ENCODE measurements at places on chromosomes 7 and 10.

DNA sequence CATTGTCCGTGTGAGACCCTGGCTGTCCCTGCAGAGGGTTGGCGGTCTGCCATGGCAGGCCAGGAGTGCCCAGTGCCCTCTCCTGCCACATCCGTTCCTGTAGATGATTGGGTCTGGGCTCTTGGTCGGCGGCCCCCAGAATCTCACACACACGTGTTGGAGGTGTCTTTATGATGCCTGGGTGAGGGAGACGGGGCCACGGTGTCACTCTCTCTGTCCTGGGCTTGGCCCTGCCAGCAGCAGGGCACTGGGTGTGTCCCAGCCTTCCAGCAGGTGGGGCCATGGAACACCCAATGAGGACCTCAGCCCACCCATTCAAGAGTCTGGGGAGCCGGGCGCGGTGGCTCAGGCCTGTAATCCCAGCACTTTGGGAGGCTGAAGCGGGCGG is 30.2 kb downstream of the UNC5B start:
- no peak overlapping the region for H3K4me3 ChIP-seq
- no peak for DNase-seq
- H3K4me1 ChIP-seq, result no peaks in the 10 kb centered on the region
- no peaks in the 10 kb centered on the region for H3K36me3 ChIP-seq

DNA sequence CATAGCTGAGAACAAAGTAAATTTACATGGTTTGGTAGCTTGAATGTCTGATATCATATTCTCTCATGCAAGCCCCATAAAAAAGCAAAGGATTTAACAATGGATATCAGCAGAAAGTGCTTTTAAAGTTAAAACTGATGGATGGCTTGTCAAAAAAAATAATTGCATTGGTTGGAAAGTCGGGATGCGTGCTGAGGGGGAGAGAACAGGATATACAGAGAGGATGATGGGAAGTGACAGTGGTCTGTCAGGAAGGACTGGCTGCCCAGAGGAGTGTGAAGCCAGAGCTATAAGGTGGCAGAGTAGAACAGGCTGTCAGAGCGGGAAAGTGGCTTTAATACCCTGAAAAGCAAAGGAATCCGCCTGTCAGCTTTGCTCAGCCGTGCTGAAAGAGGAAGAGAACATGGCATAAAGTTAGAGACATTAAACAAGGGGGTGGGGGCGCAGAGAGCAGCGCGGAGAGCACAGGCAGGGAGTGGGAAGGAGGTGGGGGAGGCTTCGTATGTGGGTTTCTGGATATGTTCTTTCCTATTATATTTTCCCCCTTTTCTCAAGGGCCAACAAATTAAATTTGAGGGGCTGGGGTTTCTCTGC is 493.0 kb downstream of the LRMDA start:
- no peak for DNase-seq
- H3K27ac ChIP-seq, result no peak overlapping the region
- H3K27me3 ChIP-seq, result no peaks in the 10 kb centered on the region
- no peak overlapping the region for H3K4me3 ChIP-seq

DNA sequence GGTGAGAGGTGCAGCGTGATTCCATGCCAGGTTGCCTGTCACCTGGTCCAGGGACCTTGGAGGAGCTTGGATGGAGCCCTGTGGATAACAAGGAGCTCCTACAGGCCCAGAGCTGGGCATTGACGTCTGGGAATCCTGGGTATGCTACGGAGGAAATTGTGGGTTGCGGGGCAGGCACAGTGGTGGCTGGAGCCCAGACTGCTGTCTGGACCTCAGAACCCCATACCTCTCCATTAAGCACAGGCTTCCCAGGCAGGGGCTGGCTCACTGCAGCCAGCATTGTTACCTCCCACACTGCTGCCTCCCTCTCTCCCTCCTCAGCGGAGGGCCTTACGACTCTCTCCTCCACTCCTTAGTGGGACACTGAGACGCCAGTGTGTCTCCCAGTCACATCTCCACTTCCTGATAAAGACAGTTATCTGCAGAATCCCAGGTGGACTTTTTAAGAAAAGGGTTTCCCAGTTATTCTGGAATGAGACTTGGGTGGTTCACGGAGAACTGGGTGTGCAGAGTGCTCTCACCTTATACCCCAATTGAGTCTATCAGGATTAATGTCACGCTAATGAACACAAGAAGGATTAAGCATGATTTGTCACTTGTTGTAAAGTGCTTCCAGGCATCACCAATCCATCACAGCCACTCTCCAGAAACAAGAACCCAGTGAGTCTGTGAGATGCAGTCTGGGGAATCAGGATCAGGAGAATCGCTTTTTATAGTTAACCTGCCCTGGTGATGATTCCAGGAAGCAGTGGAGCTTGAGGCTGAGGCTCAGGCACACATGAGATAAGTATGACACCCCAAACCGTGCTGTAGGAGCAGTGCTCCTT is 309.4 kb downstream of the RPS24 start:
- DNase-seq, result no peak
- H3K36me3 ChIP-seq, result no peaks in the 10 kb centered on the region
- H3K27ac ChIP-seq, result no peak overlapping the region
- H3K4me1 ChIP-seq, result no peaks in the 10 kb centered on the region
- H3K27me3 ChIP-seq, result no peaks in the 10 kb centered on the region

- H3K27me3 ChIP-seq, result no peaks in the 10 kb centered on the region
- no peaks in the 10 kb centered on the region for H3K36me3 ChIP-seq
- no peaks in the 10 kb centered on the region for H3K4me1 ChIP-seq
- no peak overlapping the region for H3K4me3 ChIP-seq
These were observed 28.9 kb downstream of the UNC5B start for GRCh38 chr10:71241114-71241829.

GRCh38 chr7:129493555-129493954 is 8.8 kb upstream of the SMKR1 start:
- no peaks in the 10 kb centered on the region for H3K27me3 ChIP-seq
- no peak overlapping the region for H3K27ac ChIP-seq
- no peak overlapping the region for H3K4me3 ChIP-seq
- H3K4me1 ChIP-seq, result no peaks in the 10 kb centered on the region

- H3K4me1 ChIP-seq, result no peaks in the 10 kb centered on the region
- H3K36me3 ChIP-seq, result no peaks in the 10 kb centered on the region
- no peaks in the 10 kb centered on the region for H3K27me3 ChIP-seq
- no peak overlapping the region for H3K27ac ChIP-seq
These were observed 105.9 kb upstream of the ANLN start for GRCh38 chr7:36283711-36284130.

GRCh38 chr7:116445447-116446211 is 53.9 kb upstream of the CAV2 start:
- no peak for DNase-seq
- no peaks in the 10 kb centered on the region for H3K36me3 ChIP-seq
- no peaks in the 10 kb centered on the region for H3K27me3 ChIP-seq
- no peak overlapping the region for H3K4me3 ChIP-seq

DNA sequence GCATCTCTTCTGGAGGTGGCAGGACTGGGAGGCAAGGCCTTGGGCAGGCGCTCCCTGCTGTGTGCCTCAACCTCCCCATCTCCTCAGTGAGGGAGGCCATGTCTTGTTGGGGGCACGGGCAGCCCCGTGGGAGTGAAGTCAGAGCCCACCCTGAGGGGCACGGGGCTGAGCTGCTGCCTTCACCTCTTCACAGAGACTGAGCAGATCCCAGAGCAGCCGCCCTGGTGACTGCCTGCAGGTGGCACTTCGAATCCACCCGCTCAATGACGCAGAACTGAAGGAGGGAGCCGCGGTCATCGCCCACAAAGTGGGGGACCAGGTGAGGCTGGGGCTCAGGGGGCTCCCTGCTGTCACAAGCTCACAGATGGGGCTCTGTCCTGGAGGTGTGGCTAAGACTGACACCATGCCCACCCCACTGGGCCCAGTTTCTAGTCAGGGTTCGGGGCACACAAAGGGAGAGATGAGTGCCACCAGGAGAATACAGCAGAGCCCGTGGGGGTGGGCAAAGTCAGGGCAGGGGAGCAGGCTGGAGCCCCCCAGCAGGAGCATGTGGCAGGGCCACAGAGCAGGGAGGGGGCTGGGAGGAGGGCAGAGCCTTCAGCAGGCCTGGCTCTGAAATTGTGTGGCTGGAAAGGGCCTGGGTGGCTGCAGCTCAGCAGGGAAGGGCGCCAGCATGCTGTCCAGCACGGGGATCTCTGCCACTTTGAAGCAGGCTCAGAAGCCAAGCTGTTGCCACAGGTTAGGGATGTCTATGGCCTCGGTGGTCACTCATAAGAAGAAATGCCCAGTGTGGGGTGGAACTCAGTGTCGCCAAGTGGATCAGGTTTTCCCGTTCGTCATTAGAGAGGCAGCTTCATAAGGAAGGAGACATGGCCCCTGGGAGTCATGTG is 18.8 kb upstream of the CHST12 start:
- H3K4me1 ChIP-seq, result no peaks in the 10 kb centered on the region
- no peak for DNase-seq
- H3K27ac ChIP-seq, result no peak overlapping the region
- no peak overlapping the region for H3K4me3 ChIP-seq
- peaks cover 18% of the 10 kb centered on the region for H3K36me3 ChIP-seq
- no peaks in the 10 kb centered on the region for H3K27me3 ChIP-seq

DNA sequence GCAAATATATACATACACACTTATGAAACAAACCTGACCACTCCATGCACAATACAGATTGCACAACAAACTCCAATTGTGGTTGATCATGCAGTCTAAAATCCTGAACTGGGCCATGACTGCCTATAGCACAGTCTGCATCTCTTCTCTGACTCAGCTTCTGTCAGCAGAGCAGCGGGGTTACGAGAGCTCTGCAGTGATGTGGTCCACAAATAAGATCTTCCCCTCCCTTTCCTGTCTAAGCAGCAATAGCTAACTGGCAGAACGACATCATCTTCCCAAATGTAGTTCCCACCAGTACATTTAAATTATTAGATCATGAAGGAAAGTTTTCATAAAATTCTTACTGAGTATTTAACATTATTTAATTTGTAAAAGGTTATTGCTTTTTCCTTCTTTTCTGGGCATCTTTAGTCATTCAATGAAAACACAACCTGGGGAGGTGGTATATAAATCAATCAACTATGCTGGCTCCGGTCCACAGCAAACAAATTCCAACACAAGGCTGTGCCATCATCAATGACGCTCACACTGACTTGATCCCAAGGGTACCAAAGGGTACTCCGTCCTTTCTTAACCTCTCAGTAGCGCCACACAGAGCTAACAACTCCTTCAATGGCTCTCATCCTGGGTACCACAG is 17.1 kb downstream of the ARHGAP21 start:
- H3K4me3 ChIP-seq, result no peak overlapping the region
- no peaks in the 10 kb centered on the region for H3K36me3 ChIP-seq

- no peak overlapping the region for H3K4me3 ChIP-seq
- H3K27me3 ChIP-seq, result no peaks in the 10 kb centered on the region
- DNase-seq, result peak; percentile 73
These were observed 187.6 kb upstream of the ITGB1 start for GRCh38 chr10:33145451-33146188.

DNA sequence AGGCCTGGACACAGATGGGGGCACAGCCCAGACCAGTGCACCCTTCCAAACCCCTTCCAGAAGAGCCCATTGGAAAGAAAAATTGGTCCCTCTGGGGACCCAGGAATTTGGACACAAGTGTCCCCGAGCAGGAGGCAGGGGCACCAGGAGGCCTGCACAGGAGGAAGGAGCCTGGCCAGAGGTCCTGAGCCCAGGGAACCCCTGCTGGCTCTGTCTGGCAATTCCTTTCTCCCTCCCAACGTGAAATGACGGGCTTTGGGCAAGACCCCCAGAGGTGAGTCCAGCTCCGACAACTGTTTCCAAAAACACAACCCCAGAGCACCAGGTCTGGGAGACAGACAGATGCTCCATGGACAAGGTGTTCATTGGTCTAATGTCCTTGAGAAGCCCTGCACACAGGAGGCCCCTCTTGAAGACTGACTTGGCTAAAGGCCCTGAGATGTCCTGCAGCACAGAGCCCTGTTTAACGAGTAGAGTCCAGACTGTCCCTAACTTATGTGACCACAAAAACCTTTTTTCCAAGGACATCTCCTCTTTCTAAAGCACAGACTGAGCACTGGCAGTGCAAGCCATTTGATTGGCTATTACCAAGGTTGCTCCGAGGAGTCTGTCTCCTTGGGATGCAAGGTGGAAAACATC is 150.7 kb downstream of the OAT start:
- H3K27me3 ChIP-seq, result no peaks in the 10 kb centered on the region
- no peaks in the 10 kb centered on the region for H3K4me1 ChIP-seq
- no peak overlapping the region for H3K4me3 ChIP-seq
- DNase-seq, result no peak
- H3K36me3 ChIP-seq, result no peaks in the 10 kb centered on the region
- no peak overlapping the region for H3K27ac ChIP-seq

DNA sequence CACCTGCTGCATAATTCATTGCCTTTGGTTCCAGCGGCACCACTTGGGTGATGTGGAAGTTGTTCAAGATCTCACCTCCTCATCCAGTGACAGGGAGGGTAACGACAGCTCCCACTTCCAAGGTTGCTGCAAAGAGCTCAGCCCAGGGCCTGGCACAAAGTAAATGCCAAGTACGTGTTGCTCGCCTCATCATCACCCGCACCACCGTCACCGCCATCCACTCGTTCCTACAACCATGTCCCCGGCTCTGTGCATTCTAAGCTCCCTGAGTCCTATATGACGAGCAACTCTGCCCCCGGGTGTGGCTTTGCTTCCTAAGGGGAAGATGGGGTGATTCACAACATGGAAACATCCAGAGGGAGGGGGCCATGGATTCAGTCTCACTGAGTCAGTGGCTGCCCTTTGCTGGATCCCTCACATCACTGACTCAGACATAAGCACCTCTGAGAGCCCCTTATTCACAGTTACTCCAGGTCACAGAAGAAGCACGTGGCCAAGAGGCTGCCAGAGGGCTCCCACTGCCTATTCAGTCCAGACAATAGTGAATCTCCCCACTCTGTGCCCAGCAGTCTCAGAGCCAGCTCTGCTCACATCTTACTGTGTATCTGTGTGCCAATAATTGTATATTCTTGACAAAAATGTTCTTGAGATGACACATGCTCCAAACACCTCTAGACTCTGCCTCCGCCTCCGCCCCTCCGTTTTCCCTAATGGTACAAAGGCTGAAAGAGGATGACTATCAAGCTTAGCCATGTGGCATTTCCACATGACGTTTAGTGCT is 159.1 kb downstream of the GFRA1 start:
- H3K27me3 ChIP-seq, result no peaks in the 10 kb centered on the region
- H3K36me3 ChIP-seq, result no peaks in the 10 kb centered on the region
- no peaks in the 10 kb centered on the region for H3K4me1 ChIP-seq
- DNase-seq, result no peak
- no peak overlapping the region for H3K4me3 ChIP-seq

- no peak overlapping the region for H3K4me3 ChIP-seq
- H3K36me3 ChIP-seq, result no peaks in the 10 kb centered on the region
- H3K27ac ChIP-seq, result no peak overlapping the region
- H3K4me1 ChIP-seq, result no peaks in the 10 kb centered on the region
These were observed 65.3 kb downstream of the ALOX5 start for GRCh38 chr10:45439365-45439764.

- no peaks in the 10 kb centered on the region for H3K4me1 ChIP-seq
- peak; percentile 31 for DNase-seq
- no peak overlapping the region for H3K4me3 ChIP-seq
These were observed 228.6 kb downstream of the MAD1L1 start for GRCh38 chr7:2003931-2004812.

- H3K36me3 ChIP-seq, result no peaks in the 10 kb centered on the region
- no peaks in the 10 kb centered on the region for H3K4me1 ChIP-seq
- no peak overlapping the region for H3K27ac ChIP-seq
- no peak overlapping the region for H3K4me3 ChIP-seq
- H3K27me3 ChIP-seq, result no peaks in the 10 kb centered on the region
- no peak for DNase-seq
These were observed 50.3 kb upstream of the MACC1 start for GRCh38 chr7:20267482-20267881.

GRCh38 chr10:16944986-16945385 is 127.8 kb upstream of the RSU1 start:
- no peak overlapping the region for H3K4me3 ChIP-seq
- H3K27ac ChIP-seq, result no peak overlapping the region
- no peaks in the 10 kb centered on the region for H3K27me3 ChIP-seq

All from right lobe of liver (tissue), 6 donors.